ENCODE measurements at places on chromosomes 3 and 15. TPM values are rescaled to one million over a fixed set of nuclear protein-coding genes. Genes with fewer than 3 reads are reported as not detected.

PAQR5 gene
- 0.82 TPM for total RNA-seq

FSD2 gene
- not detected for total RNA-seq

RBSN gene
- 44.3 TPM for total RNA-seq

PLA2G4E gene
- not detected for total RNA-seq

CFAP91 gene
- total RNA-seq = 13.3 TPM

STRIT1 gene
- total RNA-seq = not detected

DNA sequence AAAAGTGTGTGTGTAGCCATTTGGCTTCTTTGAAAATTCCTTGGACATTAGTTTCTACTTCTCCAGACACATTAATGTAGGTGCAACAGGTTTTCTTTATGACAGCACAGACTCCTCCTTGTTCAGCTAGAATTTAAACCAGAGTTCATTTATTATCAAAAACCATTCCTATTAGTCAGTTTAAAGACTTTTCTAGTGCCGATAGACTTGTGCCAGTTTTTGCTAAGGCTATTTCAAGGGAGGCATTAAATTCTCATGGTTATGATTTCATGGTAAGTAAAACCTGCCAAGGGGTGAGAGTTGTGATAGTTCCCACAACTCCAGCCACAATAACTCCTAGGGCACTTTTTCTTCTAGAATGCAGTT lies 20.6 kb upstream of the SENP7 start:
- no peak for DNase-seq

DNA sequence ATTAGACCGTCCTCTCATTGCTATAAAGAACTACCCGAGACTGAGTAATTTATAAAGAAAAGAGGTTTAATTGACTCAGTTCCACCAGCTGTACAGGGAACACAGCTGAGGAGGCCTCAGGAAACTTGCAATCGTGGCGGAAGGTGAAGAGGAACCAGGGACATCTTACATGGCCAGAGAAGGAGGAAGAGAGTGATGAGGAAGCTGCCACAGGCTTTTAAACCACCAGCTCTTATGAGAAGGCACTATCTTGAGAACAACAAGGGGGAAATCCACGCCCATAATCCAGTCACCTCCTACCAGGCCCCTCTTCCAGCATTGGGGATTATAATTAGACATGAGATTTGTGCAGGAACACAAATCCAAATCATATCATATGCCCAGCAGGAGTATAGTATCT lies 138.5 kb downstream of the ALCAM start:
- DNase-seq = no peak

GRCh38 chr3:61182662-61183061 lies 68.6 kb downstream of the FHIT start:
- no peak for DNase-seq

DNA sequence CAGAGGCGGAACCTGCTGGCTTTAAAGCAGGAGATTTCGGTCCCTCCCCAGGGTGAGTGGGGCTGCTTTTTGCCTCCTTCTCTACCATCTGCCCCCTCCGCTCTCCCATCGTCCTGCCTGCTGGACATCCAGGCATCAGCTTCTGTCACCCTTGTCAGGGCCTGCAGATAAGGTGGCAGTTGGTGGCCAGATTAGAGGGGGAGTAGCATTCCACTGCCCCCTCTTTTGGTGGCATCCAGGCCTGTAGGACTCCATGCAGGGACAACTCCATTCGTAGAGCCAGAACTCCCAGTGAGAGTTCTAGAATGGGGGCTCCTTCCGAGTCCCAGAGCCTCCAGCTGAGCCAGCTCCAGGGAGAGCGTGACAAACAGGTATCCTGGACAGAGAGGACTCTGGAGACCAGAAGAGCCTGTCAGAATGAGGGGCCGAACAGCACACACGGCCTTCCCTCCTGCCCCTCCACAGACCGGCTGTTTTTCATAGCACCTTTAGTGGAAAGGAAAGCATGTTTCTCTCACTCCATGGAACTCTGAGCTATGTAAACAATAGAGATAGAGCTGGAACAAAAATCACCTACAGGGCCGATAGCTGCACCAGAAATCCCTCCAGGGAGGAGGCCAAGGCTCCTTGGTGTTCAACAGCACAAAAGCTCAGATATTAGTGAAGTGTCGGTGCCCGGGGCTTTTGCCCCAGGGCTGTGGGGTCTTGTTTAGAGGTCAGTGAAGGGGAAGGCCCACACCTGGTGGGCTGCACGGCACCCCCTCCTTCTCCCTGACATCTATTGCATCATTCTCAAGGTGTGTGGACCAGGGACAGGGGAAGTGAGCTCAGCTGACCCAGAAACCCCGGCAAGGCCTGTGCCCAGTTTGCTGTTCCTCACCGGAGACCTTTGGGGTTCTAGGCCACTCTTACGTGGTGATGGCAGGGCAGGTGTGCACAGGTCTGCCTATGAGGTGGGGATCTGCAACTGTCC lies 34.2 kb downstream of the MAGEF1 start:
- DNase-seq = no peak

GRCh38 chr15:95347837-95348236 lies 982.7 kb upstream of the NR2F2 start:
- DNase-seq = no peak

DNA sequence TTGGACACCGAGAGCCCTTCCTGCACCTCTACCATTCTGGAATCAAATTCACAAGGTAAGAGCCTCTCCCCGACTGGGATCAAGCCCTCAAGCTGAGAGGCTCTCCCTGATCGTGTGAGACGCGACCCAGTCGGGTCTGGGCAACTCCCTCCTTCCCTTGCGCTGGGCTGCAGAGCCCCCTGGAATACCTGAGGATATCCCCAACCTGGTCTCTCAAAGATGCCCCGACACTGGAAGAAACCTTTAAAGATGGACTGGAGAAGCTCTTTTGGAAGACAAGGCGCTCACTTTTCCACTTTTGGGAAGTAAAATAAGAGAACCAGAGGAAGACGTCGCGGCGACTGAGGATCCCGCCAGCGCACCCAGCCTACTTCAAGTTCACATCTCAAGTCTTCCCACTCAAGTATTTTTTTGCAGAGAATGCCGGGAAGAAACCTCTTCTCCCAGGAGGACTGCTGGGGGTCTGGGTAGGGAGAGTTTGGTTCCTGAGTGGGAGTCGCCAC lies 33.8 kb downstream of the ZIC4 start:
- DNase-seq = no peak

- no peak for DNase-seq
These were observed 70.4 kb downstream of the HES1 start for GRCh38 chr3:194206320-194206719.

DNA sequence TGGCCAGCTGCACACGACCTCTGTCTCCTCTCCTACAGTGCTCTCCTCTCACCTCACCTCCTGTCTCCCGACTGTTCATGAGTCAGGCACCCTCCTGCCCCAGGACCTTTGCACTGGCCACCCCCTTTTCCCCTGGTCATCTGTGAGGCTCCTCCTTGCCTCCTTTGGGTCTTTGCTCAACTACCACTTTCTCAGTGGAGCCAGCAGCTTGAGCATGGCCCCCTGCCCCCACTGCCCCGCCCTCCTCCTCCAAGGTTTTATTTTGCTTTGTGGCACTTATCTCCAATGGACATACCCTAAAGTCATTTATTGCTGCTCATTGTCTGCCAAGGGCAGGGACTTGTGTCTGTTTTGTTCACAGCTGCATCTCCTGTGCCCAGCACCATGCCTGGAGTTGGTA lies 64.3 kb downstream of the MGLL start:
- DNase-seq = no peak

DNA sequence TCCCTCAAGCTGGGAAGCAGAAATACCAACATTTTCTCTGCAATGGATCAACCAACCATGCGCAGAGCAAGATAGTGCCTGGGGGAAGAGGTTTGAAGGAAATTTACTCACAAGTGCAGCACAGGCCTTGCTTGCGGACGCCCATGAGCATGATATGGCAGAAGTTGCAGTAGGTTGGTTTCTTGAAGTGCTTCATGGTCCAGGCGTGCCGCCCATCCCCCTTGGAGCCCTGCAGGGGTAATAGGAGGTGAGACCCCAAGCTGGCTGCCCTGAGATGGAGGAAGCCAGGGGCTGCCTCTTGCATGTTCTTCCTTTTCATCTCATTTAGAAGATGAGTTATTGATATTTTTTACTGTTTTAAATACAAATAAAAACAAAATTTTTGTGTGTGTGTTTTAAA lies 86.6 kb downstream of the DGKG start:
- DNase-seq = no peak

- no peak for DNase-seq
These were observed 1.6 kb downstream of the CDV3 start for GRCh38 chr3:133575086-133575485.

DNA sequence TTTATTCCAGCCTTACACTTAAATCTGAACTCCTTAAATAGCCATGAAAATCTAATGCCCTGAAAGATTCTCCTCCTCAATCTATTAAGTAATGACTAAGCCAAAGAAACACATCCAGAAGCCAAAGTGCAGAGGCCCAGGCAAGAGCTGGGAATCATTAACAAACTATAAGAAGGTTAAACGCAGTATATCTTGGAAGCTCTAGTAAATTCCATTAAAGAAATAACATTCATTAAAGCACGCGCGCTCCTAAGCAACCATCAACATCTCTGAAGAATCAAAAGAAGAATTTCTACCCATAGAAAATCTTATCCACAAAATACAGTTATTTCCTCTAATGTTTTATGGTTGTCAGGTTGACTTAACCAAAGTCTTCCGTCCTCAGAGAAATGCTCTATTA lies 29.5 kb downstream of the MB21D2 start:
- DNase-seq = no peak

- no peak for DNase-seq
These were observed 582.6 kb upstream of the UBE2E2 start for GRCh38 chr3:22620498-22620897.

DNA sequence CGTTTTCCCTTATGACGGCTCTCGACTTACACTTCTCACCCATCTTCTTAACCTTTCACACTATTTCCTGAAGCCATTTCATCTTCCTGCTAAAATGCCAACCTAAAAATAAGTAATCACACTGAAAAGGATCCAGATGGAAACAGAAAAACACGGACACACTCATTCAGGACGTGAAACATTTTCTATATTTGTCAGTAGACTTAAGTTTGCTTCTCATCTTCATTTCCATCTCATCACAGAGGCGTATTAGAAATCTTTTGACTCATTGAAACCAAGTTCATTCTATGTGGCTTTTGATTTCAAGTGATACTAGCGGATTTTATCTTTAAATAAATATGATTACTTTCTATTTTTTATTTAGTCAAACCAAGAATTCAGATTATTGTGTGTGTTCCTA lies 27.4 kb upstream of the DLG1 start:
- DNase-seq = no peak

DNA sequence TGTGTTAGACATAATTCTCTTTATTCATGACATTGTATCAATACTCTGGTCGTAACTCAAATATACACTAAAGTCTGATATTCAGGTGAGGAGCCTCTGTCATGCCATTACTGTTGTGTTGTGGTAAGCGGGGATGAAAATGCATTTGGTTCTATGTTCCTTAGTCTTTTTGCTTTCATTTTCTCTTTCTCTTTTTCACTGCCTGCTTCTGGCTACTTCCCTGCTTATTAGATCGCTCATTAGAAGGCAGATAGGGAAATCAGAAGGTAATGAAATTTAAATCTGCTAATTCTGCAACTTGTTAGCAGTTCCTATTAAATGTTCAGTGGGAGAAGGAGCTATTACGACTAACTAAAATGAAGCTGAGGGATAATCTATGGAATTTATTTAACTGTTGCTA lies 345.0 kb downstream of the GRM7 start:
- DNase-seq = no peak

DNA sequence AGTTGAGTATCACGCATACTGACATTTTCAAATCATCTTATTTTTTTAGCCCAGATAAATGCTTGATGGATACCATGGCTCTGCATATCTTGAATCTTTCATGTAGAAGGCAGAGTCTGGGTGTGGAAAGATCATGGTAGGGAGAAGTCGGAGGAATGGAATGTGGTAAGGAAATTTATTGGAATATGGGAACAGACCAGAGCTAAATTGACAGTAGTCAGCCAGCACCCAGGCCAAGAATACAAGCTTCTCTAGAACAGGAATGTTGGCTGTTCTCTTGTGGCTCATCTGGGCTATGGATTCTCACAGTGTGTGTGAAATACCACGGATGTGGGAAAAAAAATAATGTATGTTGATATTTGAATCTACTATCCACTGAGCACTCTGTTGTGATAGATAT lies 305.7 kb upstream of the COL8A1 start:
- DNase-seq = no peak

DNA sequence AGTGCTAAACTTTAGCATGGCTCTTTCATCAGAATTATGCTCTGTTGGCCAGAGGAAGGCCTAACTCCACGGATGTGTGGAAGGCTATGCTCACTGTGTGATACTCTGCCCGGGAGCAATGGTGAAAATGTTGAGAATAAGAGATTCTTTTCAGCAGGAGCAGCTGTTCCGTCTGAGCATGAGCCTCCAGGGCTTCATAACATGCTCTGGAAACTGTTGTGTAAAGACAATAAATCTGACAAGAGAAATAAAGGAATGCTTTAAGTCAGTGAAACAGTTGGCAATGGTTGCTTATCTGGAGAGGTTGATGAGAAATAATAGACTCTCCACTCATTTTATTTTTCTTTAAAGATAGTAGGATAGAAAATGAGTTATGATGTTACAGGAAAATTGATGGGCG lies 269.8 kb downstream of the DIPK2A start:
- no peak for DNase-seq

GRCh38 chr3:4751502-4752101 lies 227.6 kb upstream of the BHLHE40 start:
- no peak for DNase-seq

DNA sequence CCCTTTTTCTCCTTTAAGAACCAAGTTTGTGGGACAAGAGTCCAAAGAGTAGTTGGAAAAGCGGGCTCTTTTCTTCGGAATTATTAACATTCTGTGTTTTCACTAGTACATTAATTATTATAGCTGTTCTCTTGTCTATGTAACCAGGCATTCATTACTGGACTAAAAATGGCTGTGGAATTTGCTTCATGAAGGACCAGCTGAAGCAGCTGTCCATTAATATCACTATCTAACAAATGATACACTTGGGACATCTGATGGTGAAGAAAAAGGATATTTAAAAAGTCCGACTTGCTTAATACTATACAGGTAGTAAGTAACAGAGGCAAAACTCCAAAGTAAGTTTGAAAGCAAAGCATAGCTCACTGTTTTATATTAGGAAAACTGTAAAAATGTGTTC lies 728.9 kb upstream of the DPPA4 start:
- no peak for DNase-seq

GRCh38 chr3:190013943-190014924 lies 106.5 kb downstream of the P3H2 start:
- no peak for DNase-seq

All from cerebellum (tissue), 4 donors.